Esophagus muscularis mucosa (tissue), 4 donors: ENCODE measurements at places on chromosomes 7 and 10. TPM values are rescaled to one million over a fixed set of nuclear protein-coding genes. Genes with fewer than 3 reads are reported as not detected.

The ITGA8 gene
- total RNA-seq: 113 TPM

GRCh38 chr7:143395187-143396149 is 13.2 kb downstream of the EPHA1 start:
- H3K27me3 ChIP-seq: no peaks in the 10 kb centered on the region
- H3K27ac ChIP-seq: peak overlapping the region; percentile 10
- H3K4me1 ChIP-seq: peaks cover 45% of the 10 kb centered on the region
- H3K36me3 ChIP-seq: peaks cover 25% of the 10 kb centered on the region
- H3K4me3 ChIP-seq: no peak overlapping the region
- no peak for DNase-seq

GRCh38 chr7:81280531-81280930 is 361.7 kb upstream of the SEMA3C start:
- H3K27ac ChIP-seq: no peak overlapping the region
- no peaks in the 10 kb centered on the region for H3K36me3 ChIP-seq
- no peak overlapping the region for H3K4me3 ChIP-seq
- H3K4me1 ChIP-seq: no peaks in the 10 kb centered on the region
- no peaks in the 10 kb centered on the region for H3K27me3 ChIP-seq

- H3K36me3 ChIP-seq: peaks cover 20% of the 10 kb centered on the region
- no peaks in the 10 kb centered on the region for H3K27me3 ChIP-seq
- H3K27ac ChIP-seq: peak within 1 kb of the TSS; percentile 100
- peaks cover 51% of the 10 kb centered on the region for H3K4me1 ChIP-seq
- H3K4me3 ChIP-seq: peak within 1 kb of the TSS; percentile 88
These were observed at the start of gene MARVELD1 for GRCh38 chr10:97713339-97713825. TSS of gene MARVELD1 (plus strand) at chr10:97713730. CDS start at chr10:97713877, 147 bp downstream.
